ENCODE measurements at places on chromosomes 3 and 15. TPM values are rescaled to one million over a fixed set of nuclear protein-coding genes. Genes with fewer than 3 reads are reported as not detected.

- DNase-seq = no peak
These were observed 129.6 kb downstream of the CTNNB1 start for GRCh38 chr3:41328926-41329325.

DNA sequence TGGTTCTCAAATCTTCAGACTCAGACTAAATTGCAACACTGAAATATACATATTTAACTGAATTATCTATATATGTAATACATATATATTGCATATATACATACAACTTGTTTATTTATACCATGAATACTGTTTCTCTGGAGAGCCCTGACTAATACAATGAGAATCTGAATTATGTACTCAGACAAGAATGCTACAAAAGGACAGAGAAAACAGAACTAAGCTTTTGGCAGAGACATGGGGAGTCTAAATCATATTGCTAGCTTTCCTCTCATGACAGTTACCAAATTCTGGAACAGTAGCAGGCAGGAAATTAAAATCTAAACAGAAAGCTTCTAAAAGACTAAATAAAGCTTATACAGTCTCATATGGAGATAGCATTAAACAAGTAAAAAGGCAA, 142.4 kb upstream of the KCNMB2 start:
- DNase-seq = no peak

DNA sequence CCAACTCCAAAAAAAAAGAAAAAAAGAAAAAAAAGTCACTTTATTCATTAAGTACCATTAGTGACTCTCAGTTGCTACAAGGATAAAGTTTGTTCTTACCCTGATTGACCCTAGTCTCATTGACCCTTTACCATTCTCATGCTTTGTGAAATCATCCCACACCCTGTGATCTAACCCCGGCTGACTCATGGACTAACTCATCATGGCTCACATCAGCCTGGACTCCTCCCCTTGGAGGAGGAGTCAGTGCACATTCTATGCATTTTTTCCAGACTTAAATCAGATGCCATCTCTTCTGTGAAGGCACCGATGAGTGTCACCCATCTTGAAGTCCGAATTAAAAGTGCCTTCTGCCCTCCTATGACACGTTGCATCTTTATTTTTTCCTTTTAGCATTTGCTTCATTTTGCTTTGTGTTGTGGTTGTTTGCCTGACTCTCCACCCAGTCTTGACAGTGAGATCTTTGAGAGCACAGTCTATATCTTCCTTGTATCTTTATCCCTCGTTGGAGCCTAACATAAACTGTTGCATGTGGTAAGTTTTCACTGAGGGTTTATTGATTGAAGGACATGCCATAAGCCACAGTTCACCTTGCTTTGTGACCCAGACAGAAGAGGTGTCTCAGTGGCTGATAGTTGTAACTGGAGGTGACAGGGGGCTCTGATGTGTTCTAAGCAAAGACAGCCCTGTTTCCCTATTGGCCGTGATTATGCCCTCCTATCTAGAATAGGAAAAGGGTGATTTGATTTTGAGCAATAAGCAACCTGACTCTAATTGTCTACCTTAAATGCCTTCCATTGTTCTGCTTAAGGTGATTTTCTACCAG, 72.1 kb downstream of the IL1RAP start:
- DNase-seq = peak; percentile 81

GRCh38 chr15:101803676-101804075, 367 bp downstream of the OR4F6 start:
- no peak for DNase-seq

DNA sequence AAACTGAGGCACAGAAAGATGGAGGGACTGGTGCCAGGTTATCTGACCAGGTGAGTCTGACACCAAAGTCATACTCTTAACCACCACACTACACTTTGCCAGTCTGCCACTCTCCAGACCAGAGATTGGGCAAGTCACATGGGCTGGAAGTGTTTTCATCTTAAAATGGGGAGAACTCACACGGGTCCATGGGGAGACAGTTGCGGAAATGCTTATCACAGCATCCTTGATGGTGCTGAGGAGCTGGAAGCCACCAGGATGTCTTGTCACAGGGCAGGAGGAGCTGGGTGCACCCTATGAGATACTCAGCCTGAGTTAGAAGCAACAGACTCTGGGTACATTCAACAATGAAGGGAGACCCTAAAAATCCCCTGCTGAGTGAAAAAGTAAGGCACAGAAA, 4.8 kb downstream of the GALNT15 start:
- DNase-seq = no peak

Gene CFAP100
- total RNA-seq = not detected

Gene CCDC39
- not detected for total RNA-seq

Gene IMP3
- total RNA-seq = 79.9 TPM

GRCh38 chr3:155088706-155089345, 8.7 kb downstream of the MME start:
- no peak for DNase-seq

DNA sequence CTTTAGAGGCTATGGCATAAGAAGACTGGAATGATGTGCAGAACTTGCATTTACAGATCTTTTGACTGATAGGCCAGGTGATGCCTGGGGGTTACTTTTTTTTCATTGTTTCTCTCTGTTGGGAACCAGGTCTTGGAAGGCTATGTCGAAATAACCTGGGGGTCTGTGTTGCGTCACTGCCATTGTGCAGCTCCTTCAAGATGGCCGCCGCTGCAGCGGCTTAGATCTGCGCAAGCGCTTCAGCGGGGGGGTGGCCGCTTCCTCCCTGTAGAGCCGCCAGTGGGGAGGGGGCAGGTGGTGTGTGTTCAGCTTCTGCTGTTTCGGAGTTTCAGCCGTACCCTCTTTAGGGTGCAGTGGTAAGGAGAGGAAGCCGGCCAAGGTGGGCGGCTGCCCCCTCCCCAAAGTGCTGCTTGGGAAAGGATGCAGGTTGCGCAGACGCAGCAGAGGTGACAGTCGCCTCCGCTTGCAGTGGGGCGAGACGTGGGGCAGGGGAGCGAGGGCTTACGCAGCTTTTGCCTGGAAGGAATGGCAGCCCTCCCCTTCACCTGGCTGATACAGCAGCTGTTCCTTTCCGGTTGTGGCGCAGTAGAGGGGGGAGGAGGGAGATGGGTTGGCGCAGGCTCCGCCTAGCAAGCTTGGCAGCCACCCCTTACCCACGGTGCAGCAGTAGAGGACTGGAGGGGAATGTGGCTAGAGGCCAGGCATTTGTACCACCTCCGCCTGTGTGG, 1.5 kb downstream of the SNRPN start:
- no peak for DNase-seq

GRCh38 chr3:179163503-179163902, 15.3 kb downstream of the PIK3CA start:
- DNase-seq = no peak

DNA sequence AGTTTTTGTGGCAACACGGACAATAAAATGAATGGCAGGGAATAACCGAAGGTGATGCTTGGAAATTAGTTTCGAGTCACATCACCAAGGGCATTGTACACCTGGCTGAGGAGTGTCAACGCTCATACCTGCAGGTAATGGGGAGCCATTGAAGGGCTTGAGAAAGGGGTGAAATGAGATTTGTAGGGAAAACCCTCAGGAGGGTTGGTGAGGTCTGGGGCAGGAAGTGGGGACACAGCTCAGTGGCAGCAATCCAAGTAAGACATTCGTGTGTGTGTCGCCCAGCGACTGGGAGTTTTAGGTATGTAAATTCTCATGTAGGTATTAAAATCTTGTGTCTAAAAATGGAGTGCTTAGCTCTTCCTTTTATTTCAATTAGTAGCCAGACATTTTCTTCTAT, 14.3 kb downstream of the PARP14 start:
- no peak for DNase-seq

- peak; percentile 95 for DNase-seq
These were observed at the start of gene ARPP19 for GRCh38 chr15:52568601-52569585. ARPP19 (minus strand) TSS chr15:52569030; CDS start chr15:52568892, 138 bp downstream.

- DNase-seq = no peak
These were observed 111.6 kb upstream of the SLC6A6 start for GRCh38 chr3:14290631-14291385.

Gene MCTP2
- 12.9 TPM for total RNA-seq

DNA sequence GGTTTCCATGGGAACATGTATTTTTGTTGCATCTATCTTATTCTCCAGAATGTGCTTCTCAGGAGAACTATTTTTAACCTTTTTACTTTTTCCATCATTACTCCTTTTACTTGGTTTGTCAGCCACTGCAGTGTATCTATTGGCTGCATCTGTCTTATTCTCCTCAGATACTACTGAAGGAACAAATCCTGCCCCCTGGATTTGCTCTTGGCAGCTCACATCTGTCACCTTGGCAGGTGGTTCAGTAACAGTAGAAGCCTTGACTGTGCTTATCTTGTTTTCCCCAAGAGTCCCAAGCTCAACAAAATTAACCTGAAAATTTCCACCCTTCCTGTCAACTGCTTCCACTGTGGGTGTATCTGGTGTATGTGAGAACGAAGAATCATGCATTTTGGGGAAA, 106.0 kb downstream of the MAP4 start:
- DNase-seq = no peak

DNA sequence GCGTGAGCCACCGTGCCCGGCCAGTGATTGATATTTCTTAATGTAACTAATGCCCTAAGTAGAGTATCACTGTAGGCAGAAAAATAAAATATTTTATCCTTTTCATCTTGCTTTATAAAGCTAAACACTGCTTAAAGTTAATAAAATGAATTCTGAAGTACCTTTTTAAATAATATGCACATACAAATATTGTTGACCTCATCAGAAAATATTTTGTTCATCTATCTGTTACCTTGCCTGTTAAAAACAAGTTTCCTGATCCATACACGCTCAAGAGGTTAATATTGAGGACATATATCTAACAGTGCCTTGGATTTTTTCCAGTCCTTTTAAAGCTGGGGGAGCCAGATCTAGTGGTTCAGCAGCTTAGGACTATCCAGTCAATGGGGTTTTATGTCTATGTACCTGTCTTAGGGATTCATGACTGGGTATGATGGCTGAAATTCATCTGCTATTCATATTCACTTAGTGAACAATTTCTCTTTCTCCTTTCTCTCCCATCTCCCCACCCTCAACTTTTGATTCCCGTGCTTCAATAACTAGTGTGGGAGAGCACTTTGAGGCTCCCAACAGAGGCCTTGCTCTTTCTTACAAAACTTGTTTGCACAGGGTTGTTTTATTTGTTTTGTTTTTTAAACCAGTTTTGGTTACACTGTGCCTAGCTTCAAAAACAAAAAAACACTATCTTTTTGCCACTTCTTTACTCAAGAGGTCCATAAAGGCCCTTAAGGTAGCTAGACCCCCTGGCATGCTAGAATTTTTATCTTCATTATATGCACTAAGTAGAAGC, 7.0 kb downstream of the SLC25A36 start:
- no peak for DNase-seq

DNA sequence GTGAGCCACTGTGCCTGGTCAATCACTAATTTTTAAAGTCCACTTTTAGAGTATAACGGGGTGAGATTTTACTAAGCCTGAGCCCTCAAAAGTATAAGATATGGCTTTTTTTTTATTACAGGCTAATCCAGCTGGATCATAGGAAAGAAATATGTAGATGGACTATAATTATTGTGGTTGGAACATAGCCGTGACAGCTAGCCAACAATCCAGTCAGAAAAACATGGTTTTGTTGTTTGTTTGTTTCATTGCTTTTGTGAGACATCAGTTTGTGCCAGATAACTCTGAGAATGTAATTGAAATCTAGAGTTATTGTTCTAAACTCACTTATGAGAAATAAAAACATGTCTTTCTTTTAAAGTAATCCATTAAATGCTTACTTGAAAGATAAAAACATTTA, 37.3 kb upstream of the ATOSA start:
- no peak for DNase-seq

DNA sequence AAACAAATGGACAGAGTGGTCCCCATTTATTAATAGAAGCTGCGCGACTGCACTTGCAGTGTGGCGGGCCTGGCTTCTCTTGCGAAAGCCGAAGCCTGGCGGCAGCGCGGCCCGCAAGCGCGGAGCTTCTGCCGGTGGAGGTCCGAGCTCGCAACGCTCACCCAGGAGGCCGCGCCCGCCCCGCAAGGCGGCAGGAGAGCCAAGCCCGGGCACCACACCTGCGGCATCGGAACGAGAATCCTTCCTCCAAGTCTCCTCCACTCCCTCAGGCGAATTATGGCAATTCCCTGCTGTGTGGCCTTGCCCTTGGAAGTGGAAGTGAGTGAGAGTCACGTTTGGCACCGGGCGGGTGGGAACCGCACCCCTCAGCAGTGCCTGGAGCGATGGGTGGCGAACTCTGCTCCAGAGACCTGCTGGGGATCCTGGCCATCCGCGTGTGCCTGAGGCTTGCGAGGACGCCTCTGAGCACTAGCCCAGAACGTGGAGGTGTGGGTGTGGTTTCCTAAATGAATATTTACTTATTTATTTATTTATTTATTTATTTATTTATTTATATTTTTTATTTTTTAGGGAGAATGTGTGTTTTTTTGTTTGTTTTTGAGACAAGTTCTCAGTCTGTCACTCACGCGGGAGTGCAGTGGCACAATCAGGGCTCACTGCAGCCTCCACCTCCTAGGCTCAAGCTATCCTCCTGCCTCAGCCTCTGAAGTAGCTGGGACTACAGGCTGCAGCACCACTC, 133.7 kb upstream of the UBE2E1 start:
- DNase-seq = no peak

- DNase-seq = no peak
These were observed 20.9 kb upstream of the MUC20 start for GRCh38 chr3:195699860-195700259.

GRCh38 chr15:94297558-94297957, 66.2 kb downstream of the MCTP2 start:
- DNase-seq = no peak

DNA sequence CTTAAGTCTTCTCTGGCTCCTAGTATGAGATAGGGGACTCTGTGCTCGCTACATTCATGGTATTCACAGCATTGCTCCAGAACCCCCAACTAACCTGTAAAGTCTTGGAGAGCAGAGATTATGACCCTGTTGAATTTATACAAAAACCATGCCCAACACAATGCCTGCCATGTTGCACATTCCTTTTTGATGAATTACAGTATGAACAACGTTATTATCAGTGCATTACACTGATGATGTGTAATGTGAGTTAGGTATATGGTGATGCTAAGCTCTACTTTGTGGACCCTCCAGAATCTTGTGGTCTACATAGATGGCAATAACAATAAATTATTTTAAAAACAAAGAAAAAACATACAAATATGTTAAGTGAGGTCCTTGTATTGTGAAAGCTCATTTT, 64.3 kb downstream of the EOMES start:
- DNase-seq = no peak

Gene CYP1A1
- 1.5 TPM for total RNA-seq

Gene CCR8
- total RNA-seq = not detected

DNA sequence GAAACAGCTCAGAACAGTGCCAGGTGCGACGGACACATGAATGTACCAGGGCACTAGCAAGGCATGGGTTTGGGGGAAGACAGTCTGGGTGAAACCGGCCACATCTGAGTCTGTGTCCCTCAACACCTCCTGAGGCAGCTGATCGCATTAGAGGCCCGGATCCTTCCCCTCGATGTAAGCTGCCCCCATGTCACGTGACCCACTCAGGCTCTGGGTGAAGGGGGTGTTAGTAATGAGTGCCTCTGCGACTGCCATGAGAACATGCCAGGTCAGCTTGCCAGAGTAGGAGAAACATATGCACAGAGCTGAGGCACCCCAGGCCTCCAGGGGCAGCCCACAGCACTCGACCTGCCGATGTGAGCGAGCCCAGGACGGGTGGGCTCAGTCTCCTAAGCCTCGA, 29.7 kb downstream of the PRR23E start:
- no peak for DNase-seq

Gene CCRL2
- not detected for total RNA-seq
